ENCODE measurements at places on chromosomes 1 and 21. TPM values are rescaled to one million over a fixed set of nuclear protein-coding genes. Genes with fewer than 3 reads are reported as not detected.
A peak's percentile ranks its signal among the peaks of the same experiment; 100 is the strongest.

BCAS2 gene
- 19.4 TPM for total RNA-seq

GRCh38 chr1:38213646-38214434, 167.2 kb upstream of the POU3F1 start:
- DNase-seq = no peak

DNA sequence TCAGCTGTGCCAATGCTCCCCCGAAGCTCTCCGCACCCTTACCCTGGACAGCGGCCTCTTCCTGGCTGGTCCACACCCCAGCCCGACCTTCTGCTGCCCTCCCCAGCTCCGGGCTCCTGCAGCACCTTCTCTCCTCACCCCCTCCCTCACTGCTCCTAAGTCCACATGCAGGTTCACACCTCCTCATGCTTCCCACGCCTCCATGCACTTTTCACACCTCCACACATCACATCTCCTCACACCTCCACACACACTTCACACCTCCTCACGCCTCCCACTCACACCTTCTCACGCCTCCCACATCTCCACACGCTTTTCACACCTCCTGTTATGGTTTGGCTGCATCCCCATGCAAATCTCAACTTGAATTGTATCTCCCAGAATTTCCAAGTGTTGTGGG, 18.9 kb downstream of the GPR137B start:
- DNase-seq = no peak

DNA sequence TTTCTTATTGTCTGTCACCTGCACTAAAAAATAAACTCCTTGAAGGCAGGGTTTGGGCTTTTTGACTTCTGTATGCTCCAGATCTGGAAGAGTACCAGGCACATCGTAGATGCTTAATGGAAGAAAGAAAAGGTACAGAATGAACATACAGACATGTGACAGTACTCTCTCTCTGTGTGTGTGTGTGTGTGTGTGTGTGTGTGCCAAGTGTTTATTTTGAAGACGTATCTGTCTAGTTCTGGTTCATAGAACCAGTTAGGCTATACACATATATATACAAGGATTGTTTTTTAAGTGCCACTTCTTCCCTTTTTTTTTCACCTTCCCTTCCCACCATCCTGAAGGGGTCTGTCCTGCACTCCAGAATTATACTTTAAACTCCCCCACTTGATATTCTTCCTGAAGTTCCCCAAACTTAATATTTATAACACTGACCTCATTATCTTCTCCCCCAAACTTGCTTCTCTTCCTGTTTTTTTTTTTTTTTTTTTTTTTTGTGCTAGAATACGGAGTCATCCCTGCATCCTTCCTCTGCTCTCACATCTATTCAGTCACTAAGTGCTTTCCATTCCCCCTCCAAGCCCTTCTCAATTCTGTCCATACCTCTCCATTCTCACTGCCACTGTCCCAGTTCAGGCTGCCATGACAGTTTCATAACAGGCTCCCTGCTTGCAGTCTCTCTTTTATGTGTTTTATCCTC, 5.4 kb upstream of the KCNA3 start:
- DNase-seq = no peak

UMODL1 gene
- not detected for total RNA-seq

AMY1A gene
- not detected for total RNA-seq

DNA sequence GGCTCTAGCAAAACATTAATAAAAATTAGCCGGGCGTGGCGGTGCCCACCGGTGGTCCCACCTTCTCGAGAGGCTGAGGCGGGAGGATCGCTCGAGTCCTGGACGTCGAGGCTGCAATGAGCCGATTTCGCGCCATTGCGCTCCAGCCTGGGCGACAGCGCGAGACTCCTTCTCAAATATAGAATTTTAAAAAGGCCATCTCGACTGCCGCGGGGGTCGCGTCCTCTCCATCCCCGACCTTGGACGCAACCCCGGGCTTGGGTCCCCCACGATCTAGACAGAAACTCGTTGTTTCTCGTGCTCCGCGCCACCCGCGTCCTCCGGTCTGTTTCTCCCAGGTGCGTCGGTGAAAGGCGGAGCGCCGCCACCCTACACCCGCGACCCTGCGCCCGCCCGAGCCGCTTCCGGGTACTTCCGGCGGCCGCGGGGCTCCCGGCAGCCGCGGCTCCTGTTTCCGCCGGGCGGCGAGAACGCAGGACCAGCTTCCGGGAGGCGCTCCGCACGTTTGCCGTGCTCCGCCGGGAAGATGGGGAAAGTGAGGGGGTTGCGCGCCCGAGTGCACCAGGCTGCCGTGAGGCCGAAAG, at the start of gene SLX9:
TSS of gene SLX9 (plus strand) at position 498 of the 584 bp plus-strand sequence. CDS start at position 527, 29 bp downstream.
- peak; percentile 71 for DNase-seq

DNA sequence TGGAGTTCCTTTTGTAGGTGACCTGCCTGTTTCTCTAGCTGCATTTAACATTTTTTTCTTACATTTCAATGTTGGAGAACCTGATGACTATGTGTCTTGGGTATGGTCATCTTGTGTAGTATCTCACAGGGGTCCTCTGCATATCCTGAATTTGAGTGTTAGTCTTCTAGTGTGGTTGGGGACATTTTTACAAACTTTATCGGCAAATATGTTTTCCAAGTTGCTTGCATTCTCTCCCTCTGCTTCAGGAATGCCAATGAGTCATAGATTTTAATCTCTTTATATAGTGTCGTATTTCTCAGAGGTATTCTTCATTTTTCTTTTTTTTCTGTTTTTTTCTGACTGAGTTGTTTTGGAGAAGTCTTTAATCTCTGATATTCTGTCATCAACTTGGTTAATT, 684.0 kb downstream of the NCAM2 start:
- DNase-seq = no peak

DNA sequence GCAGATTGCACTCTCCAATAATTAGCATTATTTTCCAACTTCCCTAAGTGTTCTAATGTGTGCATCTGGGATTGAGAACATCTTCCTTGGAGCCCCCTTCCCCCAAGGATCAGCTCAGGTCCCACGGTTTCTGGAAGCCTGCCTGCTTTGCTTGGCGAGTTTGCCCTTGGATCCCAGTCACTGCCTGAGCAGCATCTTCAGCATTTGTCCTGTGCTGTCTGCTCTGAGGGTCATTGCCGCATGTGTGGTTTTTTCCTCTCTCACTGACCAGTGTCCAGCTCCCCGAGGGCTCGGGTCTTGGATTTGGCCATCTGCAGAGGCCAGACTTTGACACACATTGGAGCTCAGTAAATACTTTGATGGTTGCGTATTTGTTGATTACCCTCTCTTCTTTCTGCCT, 18.1 kb downstream of the VANGL2 start:
- DNase-seq = no peak

SLFNL1 gene
- 0.23 TPM for total RNA-seq

- no peak for DNase-seq
Observed at GRCh38 chr1:151716771-151717631, at the start of gene CELF3. Gene CELF3 (minus strand): TSS chr1:151716803. CDS start chr1:151716020, 783 bp downstream.

- no peak for DNase-seq
Observed at GRCh38 chr1:70990469-70991253, 57.0 kb downstream of the PTGER3 start.

DNA sequence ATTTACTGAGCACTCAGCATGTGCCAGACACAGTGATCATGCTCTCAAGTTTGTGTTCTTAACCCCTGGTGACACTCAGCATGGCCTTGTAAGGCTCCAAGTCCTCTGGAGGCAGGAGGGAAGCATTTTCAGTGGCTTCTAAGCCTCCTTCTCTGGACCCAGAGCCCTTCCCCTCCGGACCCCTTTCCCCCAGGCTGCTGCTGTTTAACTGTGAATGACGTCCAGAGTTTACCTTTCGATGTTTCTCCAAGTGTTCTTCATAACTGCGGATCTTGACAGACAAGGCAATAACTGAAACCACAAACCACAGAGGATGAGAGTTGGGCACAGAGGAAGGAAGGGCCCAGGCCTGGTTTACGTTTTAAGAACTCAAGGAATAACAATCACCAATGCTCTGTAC, 6.5 kb downstream of the MRPS15 start:
- DNase-seq = no peak

- DNase-seq = no peak
Observed at GRCh38 chr1:234119431-234119830, 215.0 kb downstream of the SLC35F3 start.

DNA sequence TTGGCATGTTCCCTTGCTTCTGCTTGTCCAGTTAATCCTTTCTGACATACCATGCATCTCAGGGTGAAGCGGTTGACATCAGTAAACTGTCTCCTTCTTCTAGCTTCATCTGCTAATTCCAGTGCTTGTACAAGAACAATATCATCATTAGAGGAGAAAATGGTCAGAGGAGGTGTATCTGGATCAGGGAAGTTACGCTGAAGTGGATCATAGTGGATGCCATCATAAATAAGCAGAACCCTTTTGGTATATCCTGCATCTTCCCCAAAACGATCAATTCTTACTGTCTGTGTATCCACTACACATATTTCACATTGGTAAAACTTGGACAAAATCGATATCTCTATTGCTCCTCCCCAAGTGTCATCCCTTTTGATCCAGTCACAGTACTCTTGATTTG, 2.0 kb downstream of the YOD1 start:
- no peak for DNase-seq

- DNase-seq = no peak
Observed at GRCh38 chr1:67001682-67002425, 52.1 kb downstream of the SLC35D1 start.

B3GALT5 gene
- total RNA-seq = 6.0 TPM

KRTAP13-2 gene
- total RNA-seq = not detected

- no peak for DNase-seq
Observed at GRCh38 chr1:34850382-34850781, 9.2 kb downstream of the SMIM12 start.

SMIM1 gene
- total RNA-seq = 1.9 TPM

GRCh38 chr1:235023711-235024439, 104.8 kb downstream of the TOMM20 start:
- no peak for DNase-seq

DNA sequence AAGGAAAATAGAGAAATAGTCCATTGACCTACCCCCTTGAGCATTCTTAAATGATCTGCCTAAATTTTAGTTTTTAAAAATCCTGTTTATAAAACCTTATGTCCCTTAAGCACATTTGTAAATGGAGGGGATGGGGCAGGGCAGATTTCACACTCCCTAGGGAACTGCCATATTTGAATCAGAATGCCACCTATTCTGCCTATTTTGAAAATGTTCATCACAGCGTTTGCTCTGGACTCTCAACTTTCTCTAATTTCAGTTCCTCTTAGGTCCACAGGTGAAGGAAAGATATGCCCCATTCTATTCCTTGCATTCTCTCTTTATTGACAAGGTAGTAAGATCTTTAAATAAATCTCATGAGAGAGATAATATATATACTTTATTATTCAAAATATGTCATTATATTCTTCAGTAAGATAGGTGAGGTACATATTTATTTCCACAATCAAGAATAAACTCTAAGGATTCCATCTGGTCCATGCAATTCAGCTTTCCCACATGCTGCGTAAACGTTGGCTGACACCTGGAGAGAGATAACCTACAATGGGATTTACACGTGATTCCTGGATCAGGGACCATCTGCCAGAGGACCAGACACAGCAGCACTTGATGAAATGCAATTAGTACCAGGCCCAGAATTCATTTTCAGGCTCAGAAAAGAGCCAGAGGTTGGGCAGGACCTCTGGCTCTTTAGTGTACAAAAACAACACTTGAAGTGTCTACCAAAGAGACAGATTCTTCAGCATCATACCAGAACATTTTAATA, 1.2 kb upstream of the LPGAT1 start:
- DNase-seq = no peak

DNA sequence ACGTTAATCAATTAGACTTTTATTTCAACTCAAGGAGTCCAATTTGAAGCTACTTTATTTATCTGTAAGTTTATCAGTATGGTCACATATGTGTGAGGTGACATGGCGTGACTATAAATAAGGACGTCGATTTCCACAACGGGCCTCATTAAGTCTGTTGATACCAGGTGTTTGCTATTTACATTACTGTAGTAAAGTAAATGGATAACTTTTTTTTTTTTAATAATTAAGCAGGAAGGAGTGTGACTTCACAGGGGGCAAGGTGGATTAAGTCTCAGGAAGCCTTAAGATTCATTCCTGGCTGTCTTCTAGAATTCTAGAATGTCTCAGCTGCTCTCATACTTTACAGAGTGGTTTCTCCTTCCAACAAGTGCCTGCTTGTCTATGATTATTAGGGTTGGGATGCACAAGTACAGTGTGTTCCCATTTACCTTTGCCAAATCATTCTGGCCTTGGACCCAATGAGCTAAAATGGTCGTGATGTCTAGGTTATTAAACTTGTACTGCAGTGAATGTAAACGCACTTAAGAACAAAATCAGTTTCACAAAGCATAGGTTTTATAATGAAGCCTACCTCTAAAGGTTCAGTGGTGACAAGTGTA, 15.5 kb downstream of the MAP3K7CL start:
- no peak for DNase-seq

- peak; percentile 11 for DNase-seq
Observed at GRCh38 chr1:5620997-5621396, 371.2 kb downstream of the NPHP4 start.

TMEM269 gene
- not detected for total RNA-seq

DNA sequence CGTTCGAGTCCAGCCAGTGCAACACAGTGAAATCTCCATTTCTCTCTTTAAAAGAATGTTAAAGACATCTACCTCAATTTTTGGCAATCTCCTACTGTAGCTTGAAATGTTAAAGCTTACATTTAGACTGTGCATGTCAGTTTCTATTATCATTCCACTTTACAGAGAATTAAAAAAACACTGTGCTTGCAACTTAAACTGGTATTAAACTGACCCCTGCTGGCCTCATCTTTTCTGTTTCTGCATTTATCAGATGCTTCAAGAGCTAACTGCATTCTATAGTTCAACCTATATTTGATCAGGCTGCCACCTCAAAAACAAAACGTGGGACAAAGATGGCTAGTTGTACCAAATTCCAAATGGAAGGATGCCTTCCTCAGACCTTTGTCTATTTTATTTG, 226.5 kb downstream of the SMYD3 start:
- DNase-seq = peak; percentile 27

- no peak for DNase-seq
Observed at GRCh38 chr21:16363518-16363917, 633.7 kb downstream of the USP25 start.

GRCh38 chr1:185816460-185816859, 82.3 kb downstream of the HMCN1 start:
- DNase-seq = no peak

NCAM2 gene
- not detected for total RNA-seq

- DNase-seq = peak; percentile 69
Observed at GRCh38 chr1:19860418-19860817, 21.8 kb upstream of the OTUD3 start.

DNA sequence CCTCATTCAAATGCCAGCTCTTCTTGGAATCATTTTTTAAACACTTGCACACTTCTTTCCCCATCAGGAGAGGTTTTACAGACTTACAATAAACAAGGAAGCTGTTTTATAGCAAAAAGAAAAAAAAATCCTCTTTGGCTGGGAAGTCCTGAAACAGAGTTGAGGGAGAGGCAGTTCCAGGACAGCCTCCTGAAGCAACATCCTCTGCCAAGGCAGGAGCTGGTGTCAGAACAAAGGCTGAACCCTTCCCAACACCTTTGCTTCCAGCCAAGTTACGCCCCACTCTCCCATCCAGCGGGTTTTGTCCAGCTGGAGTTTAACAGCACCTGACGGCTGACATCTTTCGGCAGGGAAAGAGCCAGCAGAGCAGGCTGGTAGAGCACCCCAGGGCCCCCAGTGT, 287.8 kb downstream of the RRAGC start:
- DNase-seq = no peak

DNA sequence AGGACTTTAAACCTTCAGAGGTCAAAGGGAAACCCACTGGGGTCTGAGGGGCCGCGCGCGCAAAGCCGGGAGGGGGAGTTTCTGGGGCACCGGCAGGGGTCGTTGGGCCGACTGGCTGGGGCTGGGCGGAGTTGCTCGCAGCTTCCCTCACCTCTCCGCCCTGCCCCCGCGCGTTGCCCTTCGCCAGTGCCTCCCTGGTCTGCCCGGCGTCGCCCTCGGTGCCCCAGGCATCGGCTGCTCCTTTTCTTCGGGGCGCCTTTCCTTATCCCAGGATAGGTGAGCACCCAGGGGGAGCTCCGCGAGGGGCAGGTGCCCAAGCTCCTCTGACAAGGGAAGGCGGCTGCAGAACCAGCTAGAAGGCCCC, 390 bp upstream of the NGF start:
- no peak for DNase-seq
